Bronchus fibroblast of lung (primary cell): ENCODE measurements at places on chromosomes 3 and 15. TPM values are rescaled to one million over a fixed set of nuclear protein-coding genes. Genes with fewer than 3 reads are reported as not detected.

The TUSC7 gene
- total RNA-seq: not detected in 2 replicates

The PLD1 gene
- total RNA-seq: 4.9 TPM in 2 replicates

The ATG7 gene
- 44.2 and 54.1 TPM in 2 replicates for total RNA-seq

The TMEM212 gene
- total RNA-seq: not detected in 2 replicates

The HSPBAP1 gene
- total RNA-seq: 3.9 and 4.2 TPM in 2 replicates

The NR2E3 gene
- total RNA-seq: not detected in 2 replicates

The SLC12A1 gene
- not detected in 2 replicates for total RNA-seq

The PPP2R3A gene
- 9.8 and 10.1 TPM in 2 replicates for total RNA-seq

The TEX55 gene
- total RNA-seq: not detected in 2 replicates

The GOLGA8A gene
- 4.7 and 5.4 TPM in 2 replicates for total RNA-seq

The MUSTN1 gene
- total RNA-seq: not detected in 2 replicates

The RAD54L2 gene
- 7.4 and 7.6 TPM in 2 replicates for total RNA-seq

The TTLL13 gene
- total RNA-seq: not detected in 2 replicates

The AZI2 gene
- 48.6 and 77.7 TPM in 2 replicates for total RNA-seq

The PTX3 gene
- 276 and 277 TPM in 2 replicates for total RNA-seq

The ESYT3 gene
- 0.17 TPM in 1 of 2 replicates, not detected in the other for total RNA-seq

The SLC22A14 gene
- not detected in 2 replicates for total RNA-seq

The BFSP2 gene
- not detected in 2 replicates for total RNA-seq

The SLC2A2 gene
- not detected in 2 replicates for total RNA-seq
